ENCODE measurements at places on chromosomes 1 and 21. TPM values are rescaled to one million over a fixed set of nuclear protein-coding genes. Genes with fewer than 3 reads are reported as not detected.

Gene IL6R
- 2.2 TPM for total RNA-seq

Gene GPATCH4
- 22.8 TPM for total RNA-seq

Gene TMEM200B
- total RNA-seq, result 4.7 TPM

GRCh38 chr1:30089024-30089430, 634.4 kb downstream of the MATN1 start:
- no peak for DNase-seq

GRCh38 chr1:66214901-66215300, 319.1 kb upstream of the SGIP1 start:
- no peak for DNase-seq

DNA sequence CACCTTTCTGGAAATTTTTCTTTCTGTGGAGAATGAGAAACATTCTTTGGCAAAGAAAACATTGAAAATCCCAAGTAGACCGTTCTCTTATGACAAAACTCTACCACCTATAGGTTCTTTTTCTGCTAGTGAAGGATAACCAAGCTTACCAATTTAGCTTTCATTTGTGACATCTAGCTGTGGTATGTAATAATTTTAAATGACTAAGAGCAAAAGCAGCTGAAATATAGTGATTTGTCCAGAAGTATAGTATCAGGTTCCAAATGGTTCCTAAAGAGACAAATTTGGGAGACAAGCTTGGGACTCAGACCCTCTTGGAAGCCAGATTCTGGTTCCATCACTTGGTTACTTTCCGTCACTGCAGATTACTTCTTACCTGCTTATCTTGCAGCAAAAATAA, 24.4 kb downstream of the FUBP1 start:
- no peak for DNase-seq
